ENCODE measurements at places on chromosomes 6 and 20.
A peak's percentile ranks its signal among the peaks of the same experiment; 100 is the strongest.

GRCh38 chr6:12594530-12594893 is 122.1 kb upstream of the PHACTR1 start:
- no peak for DNase-seq

DNA sequence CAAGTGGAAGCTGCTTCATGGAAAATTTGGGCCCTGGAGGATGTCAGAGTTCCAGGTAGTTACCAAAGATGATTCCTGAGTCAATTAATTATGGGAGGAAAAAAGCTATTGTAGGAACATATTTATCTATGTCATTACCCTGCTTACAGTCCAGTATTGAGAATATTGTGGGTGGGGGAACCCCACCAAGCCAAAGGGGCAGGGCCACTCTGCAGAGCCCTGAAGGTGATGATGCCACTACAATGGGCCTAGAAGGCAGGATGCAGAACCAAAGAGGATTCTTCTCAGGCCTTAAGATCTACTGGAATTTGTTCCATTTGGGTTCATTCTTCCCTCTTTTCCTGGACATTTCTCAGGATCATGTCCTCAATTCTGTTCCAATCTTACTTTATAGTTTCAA is 375.2 kb upstream of the MARCKS start:
- DNase-seq, result no peak

DNA sequence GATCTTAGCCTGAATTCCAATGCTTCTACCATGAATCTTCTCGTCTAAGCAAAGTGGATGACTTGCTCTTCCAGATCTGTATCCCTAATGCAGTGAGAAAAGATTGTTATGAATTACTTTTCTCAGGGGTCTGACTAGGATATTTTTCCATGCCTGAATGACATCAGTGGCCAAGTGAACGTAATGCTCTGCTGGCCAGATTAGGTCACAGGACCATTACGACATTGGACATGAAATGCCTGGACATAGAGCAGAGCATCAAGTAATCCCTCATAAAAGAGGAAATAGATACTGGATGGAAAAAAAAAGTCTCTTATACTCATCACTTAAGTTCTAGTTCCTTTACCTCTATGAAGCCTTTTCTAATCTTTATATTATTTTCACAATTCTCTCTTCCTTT is 12.1 kb upstream of the THEMIS start:
- no peak for DNase-seq

DNA sequence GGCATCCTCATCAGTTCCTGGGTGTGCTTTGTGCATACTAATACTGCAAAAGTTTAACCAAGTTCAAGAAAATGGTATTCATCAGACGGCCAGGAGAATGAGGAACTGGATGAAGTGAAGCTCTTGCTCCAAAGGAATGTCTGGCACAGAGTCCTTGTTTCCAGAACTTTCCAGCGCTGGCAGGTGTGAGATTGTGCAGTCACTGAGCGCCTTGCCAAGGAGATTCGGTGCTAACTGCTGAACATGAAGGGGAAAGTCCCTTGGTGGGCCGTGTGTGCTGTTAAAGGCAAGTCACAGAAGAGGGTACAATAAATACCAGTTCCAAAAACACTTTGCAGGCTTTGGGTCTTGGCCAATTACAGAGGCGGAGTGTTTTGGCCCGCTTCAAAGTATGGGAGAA is 262.3 kb upstream of the SOX4 start:
- peak; percentile 39 for DNase-seq

DNA sequence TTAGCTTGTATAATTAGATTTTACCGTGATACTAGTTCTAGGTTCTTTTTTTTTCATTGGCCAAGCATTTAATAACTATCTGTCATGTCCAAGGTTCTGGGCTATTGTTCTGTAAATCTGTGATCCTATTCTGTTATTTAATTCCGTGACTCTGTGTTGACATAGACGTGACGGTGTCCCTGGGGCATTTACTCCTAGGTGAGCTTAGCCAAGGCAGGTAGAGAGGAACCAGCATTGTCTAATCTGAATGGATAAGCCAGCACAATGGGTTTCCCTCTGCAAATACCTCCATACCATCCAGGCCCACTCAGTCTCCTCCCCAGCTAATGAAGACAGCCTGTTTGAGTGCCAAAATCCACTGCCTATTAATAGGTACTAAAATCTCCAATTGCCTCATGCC is 8.9 kb upstream of the CDSN start:
- DNase-seq, result no peak

- DNase-seq, result no peak
Measured at GRCh38 chr6:127869183-127869582, 31.7 kb downstream of the THEMIS start.

GRCh38 chr6:53544470-53545308 is at the start of gene GCLC:
TSS of gene GCLC (minus strand) at chr6:53545101. CDS start at chr6:53544645, 456 bp downstream.
- peak; percentile 96 for DNase-seq

GRCh38 chr6:34158876-34159275 is 13.0 kb upstream of the GRM4 start:
- no peak for DNase-seq

- DNase-seq, result no peak
Measured at GRCh38 chr20:58807801-58808200, 42.9 kb downstream of the GNAS-AS1 start.

DNA sequence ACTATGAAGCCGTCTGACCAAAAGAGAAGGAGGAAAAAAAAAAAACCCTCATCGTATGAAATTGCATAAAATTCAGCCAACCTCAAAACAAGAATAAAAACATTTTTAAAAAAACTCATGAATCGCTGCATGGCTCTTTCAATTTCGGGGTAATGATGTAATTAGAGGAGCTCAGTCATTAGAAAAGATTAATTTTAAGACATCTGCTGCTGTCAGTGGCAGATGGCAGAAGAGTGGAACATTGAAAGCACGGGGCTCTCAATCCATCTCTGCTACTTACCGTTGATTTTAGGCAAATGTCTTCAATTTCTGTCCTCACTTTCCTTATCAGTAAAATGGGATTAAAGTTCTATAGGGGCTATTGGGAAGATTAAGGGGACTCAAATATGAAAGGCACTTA is 79.1 kb downstream of the EYA2 start:
- no peak for DNase-seq

DNA sequence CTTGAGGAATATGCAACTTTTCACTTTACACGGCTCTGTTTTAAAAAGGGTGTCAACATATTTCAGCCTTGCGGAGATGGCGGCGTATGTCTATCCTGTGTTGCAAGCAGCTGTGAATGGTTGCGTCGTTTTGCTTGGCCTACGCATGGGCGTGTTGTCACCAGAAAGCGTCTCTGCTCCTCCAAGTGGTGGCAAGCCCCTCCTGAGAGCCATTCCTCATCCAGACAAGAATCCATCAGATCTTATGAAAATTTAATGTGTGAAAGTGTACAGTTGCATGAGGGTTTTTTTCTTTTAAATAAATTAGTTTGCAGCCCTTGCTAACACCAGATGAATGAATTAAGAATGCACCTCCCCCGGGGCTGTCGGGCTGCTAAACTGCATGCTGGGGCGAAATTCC is 114.4 kb downstream of the PHACTR3 start:
- no peak for DNase-seq

- DNase-seq, result peak; percentile 31
Measured at GRCh38 chr6:33692760-33693158, 18.7 kb downstream of the UQCC2 start.

DNA sequence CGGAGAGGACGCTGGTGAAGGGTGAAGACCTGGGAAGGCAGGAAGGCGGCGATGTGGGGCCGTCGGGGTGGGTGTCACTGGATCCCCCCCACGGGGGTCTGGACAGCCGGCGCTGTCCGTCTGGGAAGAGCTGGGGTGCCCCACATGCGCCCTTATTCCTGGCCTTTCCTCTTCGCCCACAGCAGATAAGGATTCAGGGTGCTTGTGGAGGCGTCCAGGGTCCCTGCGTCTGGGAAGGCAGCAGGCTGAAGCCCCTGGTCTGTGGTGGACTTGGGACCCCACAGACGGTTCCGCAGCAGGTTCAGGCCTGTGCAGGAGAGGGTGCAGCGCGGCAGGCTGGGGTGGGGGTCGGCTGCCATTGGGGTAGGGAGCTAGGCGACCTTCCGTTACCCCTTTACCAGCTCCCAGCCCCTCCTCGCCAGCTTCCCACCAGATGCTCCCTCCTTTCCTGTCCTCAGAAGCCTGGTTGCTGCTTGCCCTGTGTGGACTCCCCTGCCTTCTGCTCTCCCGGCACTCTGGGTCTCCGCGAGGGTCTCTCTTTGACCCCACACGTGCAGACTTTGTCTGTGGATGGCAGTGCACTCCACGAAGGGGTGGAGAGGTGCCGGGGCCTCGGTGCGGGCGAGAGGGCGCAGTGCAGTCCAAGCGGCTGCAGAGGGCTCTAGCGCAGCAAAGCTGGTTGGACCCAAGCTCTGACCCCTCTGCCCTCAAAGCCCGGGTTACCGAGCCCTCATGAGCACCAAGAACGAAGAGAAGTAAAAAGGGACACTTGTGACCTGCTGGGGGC is 2.1 kb upstream of the GATA5 start:
- no peak for DNase-seq

DNA sequence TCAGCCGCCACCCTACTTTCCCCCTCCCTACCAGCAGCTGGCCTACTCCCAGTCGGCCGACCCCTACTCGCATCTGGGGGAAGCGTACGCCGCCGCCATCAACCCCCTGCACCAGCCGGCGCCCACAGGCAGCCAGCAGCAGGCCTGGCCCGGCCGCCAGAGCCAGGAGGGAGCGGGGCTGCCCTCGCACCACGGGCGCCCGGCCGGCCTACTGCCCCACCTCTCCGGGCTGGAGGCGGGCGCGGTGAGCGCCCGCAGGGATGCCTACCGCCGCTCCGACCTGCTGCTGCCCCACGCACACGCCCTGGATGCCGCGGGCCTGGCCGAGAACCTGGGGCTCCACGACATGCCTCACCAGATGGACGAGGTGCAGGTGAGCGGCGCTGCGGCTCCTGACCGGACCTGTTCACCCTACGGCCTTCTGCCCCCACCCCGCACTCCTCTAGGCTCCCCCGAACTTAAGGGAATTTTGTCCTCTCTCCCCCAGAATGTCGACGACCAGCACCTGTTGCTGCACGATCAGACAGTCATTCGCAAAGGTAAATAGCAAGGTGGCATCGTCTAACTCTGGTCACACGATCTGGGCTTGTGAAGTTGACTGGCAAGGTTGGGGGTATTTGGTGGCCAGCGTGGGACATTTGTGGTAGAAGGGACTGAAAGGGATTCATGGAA is 2.3 kb downstream of the TFAP2C start:
- DNase-seq, result no peak

All from left cardiac atrium (tissue), 4 donors.